Brain (organoid and tissue), 16 donors: ENCODE measurements at places on chromosomes 6 and 20.
A peak's percentile ranks its signal among the peaks of the same experiment; 100 is the strongest.

DNA sequence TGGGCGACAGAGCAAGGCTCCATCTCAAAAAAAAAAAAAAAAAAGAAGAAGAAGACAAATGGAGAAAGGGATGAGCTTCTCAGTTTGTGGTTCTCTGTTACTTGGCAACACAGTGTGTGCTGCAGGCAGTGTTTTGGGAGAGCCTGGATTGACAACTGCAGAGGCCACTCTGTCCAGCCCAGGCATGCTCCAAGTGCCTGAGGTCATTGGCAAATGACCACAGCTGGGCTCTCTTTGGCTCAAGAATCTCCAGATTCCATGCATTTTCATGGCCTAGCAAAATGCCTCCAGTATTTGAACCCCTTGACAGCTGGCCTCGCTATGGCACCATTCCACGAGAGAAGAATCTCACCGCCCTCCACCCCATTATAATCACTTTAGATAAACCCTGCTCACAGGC, 126.2 kb downstream of the ANKRD60 start:
- DNase-seq = peak; percentile 21

GRCh38 chr20:36613974-36614373, 8.4 kb downstream of the RAB5IF start:
- DNase-seq = no peak

- no peak for DNase-seq
Measured at GRCh38 chr6:16095180-16095579, 33.7 kb upstream of the MYLIP start.

GRCh38 chr6:113558966-113559365, 298.2 kb upstream of the MARCKS start:
- no peak for DNase-seq

GRCh38 chr6:164947164-164947563, 362.2 kb downstream of the C6orf118 start:
- peak; percentile 10 for DNase-seq

GRCh38 chr6:81216668-81217067, 535.8 kb downstream of the TENT5A start:
- DNase-seq = no peak

DNA sequence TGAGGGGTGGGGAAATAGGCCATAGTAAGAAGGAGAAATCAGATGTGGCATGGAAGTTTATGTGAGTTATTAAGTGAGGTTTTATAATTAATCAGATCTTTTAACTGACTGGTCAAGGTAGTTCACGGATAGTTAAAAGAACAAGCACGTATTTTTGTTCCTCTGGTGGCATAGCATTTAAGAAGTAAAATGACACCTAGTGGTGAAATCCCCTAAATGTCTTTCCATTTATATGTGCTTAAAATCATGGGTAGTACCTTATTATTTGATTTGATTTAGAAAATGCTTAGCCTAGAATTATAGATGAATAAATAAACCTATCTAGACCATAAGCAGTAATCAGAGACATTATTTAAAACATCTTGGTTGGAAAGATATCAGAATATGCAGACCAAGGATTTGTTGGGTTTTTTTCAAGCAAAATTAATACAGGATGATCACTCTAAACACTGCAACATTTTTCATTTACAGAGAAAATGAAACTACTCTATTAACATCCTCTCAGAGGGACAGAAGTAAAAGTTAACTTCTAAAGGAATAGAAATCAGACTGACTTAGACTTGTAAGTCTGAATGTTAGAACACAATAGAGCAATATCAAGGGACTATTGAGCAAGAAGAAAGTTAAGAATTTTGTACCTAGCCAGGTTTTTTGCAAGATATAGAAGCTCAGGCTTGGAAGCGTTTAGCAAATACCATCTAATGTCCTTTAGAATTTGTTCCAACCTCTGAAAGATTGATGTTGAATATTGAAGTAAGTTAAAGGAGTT, 81.1 kb downstream of the STXBP5 start:
- peak; percentile 55 for DNase-seq

GRCh38 chr6:54881067-54881730, 34.6 kb downstream of the FAM83B start:
- DNase-seq = no peak

- DNase-seq = no peak
Measured at GRCh38 chr6:22072949-22073348, 223.9 kb downstream of the PRL start.

DNA sequence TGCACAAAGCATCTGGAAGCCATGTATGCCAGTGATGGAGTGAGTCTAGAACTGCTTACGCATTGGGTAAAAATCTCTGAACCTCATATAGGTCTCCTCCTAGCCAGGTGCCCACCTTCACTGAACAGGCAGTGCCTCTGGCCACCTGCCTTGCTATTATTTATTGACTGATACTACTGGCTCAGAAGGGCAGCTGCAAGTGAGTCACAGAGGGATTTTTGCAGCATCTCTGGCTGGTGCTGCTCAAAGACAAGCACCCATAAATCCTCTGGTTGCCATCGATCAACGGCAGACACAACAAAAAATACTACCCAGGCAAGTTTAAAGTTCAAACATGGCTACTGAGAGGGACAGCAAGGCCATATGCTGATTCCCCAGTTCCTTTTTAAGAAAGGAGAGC, 279.4 kb downstream of the UBE3D start:
- no peak for DNase-seq

DNA sequence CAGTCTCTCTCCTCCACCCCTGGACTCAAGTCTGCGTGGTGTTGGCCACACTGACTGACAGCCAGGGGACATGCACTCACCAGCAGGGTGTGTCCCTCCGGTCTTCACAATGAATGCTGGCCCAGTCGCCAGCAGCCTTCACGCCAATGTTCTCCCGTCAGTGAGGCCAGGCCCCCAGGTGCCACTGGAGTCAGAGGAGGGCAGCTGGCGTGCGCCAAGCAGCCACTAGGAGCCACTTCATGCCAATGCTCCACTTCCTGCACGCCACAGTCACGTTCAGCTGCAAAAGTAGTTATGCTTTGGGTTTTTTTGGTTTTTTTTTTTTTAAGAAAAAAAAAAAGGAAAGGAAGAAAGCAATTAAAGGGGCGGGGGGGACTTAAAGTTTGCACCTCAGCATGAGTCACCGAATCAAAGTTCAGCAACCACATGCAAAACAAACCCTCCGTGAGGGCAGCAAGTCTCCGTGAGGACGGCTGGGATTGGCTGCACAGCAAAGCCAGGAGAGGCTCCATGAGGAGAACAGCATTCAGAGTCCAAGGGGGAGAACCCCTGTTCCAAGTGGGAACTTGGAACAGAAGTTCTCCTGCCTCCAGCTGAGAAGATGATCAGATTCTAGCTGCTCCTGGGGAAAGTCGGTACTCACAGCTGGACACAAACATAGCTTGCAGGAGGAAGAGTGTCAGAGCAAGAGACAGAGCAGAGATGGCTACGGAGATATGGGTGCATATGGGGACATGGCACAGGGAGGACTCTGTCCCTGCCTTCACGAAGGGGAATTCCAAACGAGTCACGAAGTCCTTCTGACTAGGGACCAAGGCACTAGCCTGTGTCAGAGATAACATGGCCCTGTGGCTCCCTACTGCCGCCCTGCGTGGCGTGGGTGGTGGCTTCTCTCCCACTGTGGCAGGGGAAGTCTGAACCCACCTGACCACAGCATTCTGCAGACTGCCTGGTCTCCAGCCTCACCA, at the start of gene ZC3H12D:
Gene ZC3H12D (minus strand): TSS at position 282 of the 968 bp plus-strand sequence. CDS start 10,471 bp downstream, outside the sequence.
- no peak for DNase-seq

- DNase-seq = no peak
Measured at GRCh38 chr20:15240801-15241200, 903.4 kb upstream of the FLRT3 start.

DNA sequence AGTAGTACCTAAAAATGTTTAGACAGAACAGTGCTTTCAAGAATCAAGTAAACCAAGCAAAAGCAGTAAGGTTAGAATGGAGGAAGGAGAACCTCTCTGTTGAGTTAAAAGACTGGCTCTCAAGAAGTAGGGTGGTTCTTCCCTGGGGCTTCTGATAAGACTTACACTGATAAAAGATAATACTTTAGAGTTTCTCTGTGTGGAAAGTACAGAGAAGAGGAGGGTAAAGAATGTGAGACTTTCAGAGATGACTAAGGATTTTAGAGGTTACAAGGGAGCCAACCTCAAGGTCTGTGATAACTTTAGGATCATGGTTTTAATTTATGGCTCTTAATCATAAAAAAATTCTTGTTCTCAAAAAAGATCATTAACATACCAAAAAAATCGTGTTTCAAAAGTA, 30.9 kb upstream of the ALDH8A1 start:
- DNase-seq = no peak

GRCh38 chr6:170402318-170403040, 95.9 kb downstream of the FAM120B start:
- DNase-seq = no peak

GRCh38 chr6:106692112-106692818, 62.9 kb downstream of the QRSL1 start:
- DNase-seq = peak; percentile 59

DNA sequence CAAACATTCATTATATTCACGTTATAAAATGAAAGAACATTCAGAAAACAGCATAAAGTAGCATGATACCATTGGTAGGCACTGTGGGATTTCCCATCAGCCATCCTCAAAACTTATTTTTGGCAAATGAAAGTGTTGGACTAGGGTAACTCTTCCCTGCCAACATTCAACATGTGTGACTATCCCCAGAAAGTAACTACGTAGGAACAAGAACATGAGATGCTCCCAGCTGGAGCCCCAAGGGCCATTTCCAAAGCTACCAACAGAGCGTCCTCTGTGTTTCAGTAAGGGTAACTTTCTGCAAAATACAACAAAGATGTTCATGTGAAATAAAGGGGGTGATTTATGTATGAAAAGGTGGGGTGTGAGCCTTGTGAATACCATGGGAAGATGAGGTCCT, 28.4 kb upstream of the PTPN1 start:
- no peak for DNase-seq

DNA sequence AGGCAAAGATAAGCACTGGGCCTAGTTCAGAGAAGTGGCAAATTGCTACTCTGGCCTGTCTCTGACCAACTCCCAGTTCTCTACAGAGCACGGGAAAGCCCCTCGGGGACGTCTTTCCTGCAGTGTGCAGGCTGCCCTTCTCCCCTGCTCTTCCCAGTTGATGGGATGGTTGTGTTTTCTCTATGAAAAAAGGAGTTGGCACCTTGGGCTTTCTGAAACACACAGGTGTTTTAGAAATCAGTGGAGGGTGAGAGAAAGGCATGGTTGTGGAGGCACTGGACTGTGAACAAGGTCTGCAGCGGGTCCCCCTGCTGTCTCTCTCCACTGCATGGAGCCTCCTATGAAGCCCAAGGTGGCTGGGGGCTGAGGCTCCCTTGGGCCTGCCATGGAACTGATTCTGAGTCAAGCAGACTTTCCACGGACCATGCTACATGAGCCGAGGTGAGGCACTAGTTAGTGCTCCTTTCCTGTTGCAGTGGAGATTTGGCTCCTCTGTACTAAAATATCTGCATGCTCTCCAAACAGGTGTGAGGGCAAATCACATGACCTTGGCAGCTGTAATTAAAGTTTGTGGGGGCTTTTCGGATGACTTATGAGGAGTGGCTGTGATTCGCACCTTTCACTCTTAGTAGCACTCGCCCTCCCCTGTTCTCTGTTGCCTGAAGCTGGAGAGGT, 16.3 kb downstream of the GTSF1L start:
- DNase-seq = no peak
